ENCODE measurements at places on chromosomes 11 and 22. TPM values are rescaled to one million over a fixed set of nuclear protein-coding genes. Genes with fewer than 3 reads are reported as not detected.

CENATAC gene
- 25.2 TPM for polyA plus RNA-seq

HSPB2 gene
- polyA plus RNA-seq: 9.2 TPM

FAM227A gene
- 7.4 TPM for polyA plus RNA-seq

OR2AG2 gene
- 0.28 TPM for polyA plus RNA-seq

TSPAN18 gene
- 122 TPM for polyA plus RNA-seq

CCDC134 gene
- polyA plus RNA-seq: 11.5 TPM

NTM gene
- polyA plus RNA-seq: 1.6 TPM

PATE4 gene
- polyA plus RNA-seq: not detected

KREMEN1 gene
- polyA plus RNA-seq: 18.0 TPM

CALCA gene
- polyA plus RNA-seq: 0.33 TPM

C1QTNF4 gene
- polyA plus RNA-seq: 50.8 TPM

OAF gene
- polyA plus RNA-seq: 12.0 TPM

CYB5R2 gene
- 4.5 TPM for polyA plus RNA-seq

CARD18 gene
- polyA plus RNA-seq: 0.50 TPM

TST gene
- 34.8 TPM for polyA plus RNA-seq

NDUFC2 gene
- 574 TPM for polyA plus RNA-seq

NRXN2 gene
- polyA plus RNA-seq: 1.3 TPM

LMO1 gene
- polyA plus RNA-seq: 3.6 TPM

PLCB3 gene
- 10.6 TPM for polyA plus RNA-seq

OR51B4 gene
- polyA plus RNA-seq: not detected

INSC gene
- not detected for polyA plus RNA-seq

UCP3 gene
- polyA plus RNA-seq: 0.95 TPM

CCDC81 gene
- 2.6 TPM for polyA plus RNA-seq

MMP1 gene
- polyA plus RNA-seq: 0.94 TPM

TMPRSS4 gene
- not detected for polyA plus RNA-seq

LMO2 gene
- polyA plus RNA-seq: 33.4 TPM

MS4A12 gene
- not detected for polyA plus RNA-seq

PRR33 gene
- polyA plus RNA-seq: not detected

ASPHD2 gene
- 2.1 TPM for polyA plus RNA-seq

CENPM gene
- 37.0 TPM for polyA plus RNA-seq

MS4A1 gene
- not detected for polyA plus RNA-seq

C11orf97 gene
- polyA plus RNA-seq: not detected

SCGB1D2 gene
- polyA plus RNA-seq: not detected

CASP5 gene
- not detected for polyA plus RNA-seq

TMEM132A gene
- 176 TPM for polyA plus RNA-seq

Data from cardiac muscle cell (in vitro differentiated cells and primary cell).